ENCODE measurements at places on chromosomes 4 and X.

DNA sequence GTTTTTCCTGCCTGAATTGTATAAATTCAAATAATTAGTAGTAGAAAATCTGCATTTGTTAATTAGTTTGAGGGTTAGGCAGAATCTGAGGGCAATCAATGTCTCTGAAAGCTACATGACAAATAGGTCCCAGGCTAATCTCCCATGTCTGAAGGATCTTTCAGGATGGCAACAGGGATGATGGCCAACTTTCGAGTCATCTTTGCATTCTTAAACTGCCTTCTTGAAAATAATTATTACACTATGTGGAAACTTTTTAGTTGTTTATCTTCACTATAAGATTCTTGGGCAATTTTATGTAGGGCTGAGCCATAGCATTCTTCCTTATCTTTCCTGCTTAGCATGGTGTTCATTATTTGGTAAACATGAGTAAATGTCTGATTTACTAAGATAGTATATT lies 490.3 kb upstream of the EPHA5 start:
- DNase-seq, result no peak

DNA sequence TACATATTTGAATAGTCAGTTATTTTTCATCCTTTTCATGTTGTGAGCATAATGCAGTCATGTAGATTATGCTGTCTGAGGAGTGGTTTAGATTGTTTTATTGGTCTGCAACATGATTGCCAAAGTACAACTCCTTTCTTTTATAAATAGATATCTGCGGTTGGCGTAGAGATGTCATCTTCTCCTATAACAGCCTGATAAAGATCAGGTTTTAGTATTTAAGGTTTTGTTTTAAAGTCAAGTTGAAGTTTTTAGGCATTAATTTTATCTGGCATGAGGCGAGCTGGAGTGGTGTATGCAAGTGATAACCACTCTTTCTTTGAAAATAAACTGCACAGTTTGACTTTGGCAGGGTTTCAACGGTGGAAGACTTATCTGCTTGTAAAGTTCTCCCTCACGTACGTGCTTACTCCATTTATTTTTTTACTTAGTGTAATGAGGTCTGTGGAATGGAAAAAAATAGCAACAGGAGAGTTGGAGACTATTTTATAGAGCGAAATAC lies 126.3 kb downstream of the FBXO8 start:
- DNase-seq, result no peak

DNA sequence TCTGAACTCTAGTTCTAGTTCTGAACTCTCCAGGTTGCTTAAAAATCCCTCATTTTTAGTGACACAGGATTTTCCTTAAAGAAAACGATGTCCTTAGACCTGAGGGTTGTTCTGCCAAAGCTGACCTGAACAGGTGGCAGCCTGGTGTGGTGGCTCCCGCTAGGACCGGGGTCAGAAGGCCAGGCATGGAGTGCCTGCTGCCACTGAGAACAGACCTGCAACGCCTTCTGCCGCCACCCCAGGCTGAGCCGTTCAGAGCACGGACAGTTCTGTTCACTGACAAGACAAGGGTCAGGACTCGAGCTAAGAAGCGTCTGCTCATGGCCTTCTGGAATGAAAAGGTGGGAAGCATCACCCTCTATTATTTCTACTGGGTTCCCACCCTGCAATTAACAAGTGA lies 15.8 kb downstream of the DCTD start:
- no peak for DNase-seq

DNA sequence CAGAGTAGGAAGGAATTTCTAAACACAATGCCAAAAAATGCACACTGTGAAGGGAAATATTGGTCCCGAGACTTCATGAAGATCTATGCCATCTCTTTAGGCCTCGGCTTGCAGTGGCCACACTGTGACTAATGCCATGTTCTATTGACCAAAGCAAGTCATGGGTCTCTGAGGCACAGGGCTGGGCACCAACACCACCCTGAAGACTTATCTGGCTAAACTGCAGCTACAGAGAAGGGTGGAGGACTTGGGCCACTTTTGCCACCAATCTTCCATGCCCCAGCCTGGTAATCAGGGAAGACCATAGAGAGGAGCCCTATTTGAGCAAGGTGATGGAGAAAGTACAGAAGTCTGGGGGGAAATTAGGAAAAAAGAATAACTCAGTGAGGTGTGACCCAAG lies 42.1 kb downstream of the HMX1 start:
- no peak for DNase-seq

DNA sequence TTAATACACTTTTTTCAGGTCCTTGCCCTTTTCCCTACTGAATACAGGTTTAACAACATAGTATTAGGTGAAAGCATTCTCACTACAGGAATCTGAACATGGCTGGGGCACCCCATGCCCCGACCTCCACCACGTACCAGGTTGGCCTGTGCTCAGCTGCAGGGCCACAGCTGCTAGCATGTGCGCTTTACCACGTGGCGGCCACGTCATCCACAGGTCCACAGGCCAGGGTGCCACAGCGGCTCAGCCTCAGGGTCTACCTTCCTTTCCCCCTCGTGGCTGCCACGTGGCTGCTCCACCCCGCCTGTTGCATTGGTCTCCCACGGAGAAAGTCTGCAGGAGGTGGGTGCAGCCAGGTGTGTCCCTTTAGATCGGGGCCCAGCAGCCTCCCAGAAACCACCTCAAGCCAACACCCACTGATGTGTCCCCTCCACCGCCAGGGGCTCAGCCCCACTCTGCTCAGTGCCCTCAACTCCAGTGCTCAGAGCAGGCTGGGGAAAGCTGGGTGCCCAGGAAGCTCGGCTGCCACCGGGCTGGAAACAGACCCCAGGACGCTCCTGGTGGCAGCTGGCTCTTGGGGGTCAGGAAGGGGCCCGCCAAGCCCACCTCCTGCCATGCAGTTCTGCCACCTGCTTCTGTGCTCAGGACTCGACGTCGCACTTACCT lies 17.8 kb downstream of the CTBP1 start:
- no peak for DNase-seq

GRCh38 chrX:153794897-153795816 lies 689 bp downstream of the SSR4 start:
- DNase-seq, result no peak

DNA sequence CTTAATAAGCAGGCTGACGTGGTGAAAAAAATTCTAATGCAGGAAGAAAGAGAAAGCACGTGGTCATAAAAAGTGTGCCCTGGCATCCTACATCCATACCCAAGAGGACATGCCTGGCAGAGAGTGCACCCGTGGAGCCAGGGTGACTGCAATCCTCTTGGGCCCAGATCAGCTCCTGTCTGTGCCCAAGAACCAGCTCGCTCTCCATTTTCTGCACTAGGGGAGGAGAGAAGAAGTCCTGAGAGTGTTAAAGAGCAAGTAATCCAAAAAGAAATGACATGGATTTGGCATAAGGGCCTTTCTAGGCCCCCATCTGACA lies 483.1 kb downstream of the BCOR start:
- no peak for DNase-seq

- no peak for DNase-seq
These were observed 8.0 kb downstream of the SFRP2 start for GRCh38 chr4:153780876-153781275.

GRCh38 chrX:8726031-8726652 lies 5.8 kb downstream of the ANOS1 start:
- no peak for DNase-seq

GRCh38 chr4:151195801-151196200 lies 81.2 kb upstream of the PRSS48 start:
- DNase-seq, result no peak

DNA sequence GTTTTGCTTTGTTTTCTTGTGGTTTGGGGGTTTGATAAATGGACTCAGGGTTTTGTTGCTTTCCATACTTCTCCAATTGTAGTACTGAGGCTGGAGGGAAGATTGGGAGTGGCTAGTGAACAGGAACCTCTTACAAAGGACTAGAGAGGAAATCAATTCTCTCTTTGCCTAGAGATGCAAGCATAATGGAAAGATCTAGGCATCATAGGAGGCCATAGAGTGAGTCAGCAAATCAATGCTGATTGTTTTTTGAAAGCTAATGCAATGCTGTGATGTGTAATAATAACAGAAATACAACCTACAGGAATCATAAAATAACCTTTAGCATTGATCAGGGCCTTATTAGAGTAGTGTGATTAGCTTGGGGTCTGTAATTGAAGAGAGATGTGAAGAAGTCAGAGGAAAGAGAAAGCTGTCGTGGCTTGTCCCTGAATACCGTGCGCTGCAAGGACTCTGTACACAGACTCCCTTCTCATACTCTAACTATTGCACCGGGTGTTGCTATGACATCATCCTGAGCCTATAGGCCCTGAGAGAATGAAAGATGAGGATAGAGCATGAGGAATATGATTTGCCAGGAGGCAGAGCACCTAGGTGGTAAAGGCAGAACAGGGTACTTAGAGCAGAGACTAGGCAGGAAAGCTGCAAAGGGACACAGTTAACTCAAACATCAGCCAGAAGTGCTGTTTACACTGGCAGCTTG lies 29.3 kb upstream of the GPR101 start:
- no peak for DNase-seq

Measured in breast epithelium (tissue), 4 donors.